Esophagus squamous epithelium (tissue), 5 donors: ENCODE measurements at places on chromosomes 12 and 14.

- DNase-seq, result no peak
These were observed 6.2 kb upstream of the ELK3 start for GRCh38 chr12:96187956-96188355.

GRCh38 chr12:2374092-2374906 lies 321.5 kb downstream of the CACNA1C start:
- DNase-seq, result no peak

DNA sequence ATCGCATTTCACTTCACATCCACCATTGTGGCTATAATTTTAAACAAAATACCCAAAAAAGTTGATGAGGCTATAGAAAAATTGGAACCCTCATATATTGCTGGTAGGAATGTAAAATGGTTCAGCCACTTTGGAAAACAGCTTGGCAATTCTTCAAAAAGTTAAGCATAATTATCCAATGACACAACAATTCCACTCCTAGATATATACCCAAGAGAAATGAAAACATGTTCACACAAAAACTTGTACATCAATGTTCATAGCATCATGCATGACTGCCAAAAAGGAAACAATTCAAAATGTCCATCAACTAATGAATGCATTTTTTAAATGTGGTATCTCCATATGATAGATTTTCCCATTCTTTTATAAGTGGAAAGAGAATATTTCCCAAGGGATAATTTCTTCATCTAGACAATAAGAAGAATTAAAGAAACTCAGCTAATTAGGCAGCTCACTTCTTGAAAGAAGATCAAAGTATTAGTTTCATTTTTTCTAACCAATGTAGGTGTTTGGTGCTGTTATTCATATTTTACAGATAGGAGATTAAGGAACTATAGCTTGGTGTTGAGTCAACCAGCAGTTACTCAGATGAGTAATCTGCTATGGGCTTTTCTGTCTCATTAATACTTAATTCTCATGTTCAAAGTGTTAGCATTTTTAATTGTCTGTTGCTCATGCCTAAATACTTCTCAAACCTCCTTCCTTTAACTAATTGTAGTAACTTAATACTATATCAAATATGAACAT lies 32.8 kb downstream of the YEATS4 start:
- no peak for DNase-seq

DNA sequence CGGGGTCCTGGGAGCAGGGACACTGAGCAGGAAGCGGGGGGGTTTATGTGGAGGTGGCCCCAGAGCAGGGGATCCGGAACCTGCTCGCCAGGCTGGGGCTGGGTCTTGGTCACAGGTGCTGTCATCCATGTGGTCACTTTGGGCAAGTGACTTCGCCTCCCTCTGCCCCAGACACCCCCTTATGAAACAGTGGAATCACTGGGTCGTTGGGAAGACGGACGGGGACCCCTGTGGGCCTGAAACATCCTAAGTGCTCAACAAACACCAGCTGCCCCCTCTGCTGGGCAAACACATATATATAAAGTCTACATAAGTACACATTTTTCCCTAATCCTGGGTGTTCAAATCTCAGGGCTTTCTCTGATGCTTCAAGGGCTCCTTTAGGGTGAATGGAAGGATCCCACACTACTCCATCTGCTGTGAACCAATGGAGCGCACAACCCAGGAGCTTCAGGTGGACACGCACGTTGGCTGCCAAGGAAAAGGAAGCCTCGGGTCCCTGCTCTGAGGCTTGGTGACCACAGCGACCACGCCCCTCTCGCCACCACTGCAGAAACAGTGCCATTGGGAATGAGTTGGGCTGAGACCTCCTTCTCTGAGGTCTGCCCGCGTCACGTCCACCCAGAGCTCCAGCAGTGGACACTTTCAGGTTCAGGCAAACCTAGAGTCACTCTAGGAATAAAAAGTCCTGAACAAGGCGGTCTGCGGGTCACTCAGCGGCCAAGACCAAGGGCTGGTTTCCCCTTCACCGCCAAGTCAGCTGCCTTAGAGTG lies 54.6 kb downstream of the CDC42BPB start:
- DNase-seq, result no peak

DNA sequence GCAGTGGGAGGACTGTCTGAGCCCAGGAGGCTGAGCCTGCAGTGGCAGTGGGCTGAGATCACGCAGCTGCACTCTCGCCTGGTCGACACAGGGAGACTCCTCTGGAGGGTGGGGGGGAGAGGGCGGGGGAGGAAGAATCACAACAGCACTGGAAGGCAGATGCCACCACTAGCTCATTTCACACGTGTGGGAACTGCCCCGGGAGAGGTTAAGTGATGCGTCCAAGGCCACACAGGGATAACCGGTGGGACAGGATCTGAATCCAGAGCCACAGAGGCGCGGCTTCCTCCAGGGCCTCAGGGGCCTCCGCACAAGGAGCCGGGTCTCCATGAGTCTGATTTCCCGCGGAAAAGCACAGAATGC lies 20.8 kb downstream of the STX2 start:
- no peak for DNase-seq

- DNase-seq, result no peak
These were observed 137.6 kb downstream of the GRIN2B start for GRCh38 chr12:13843841-13844240.

GRCh38 chr14:63857466-63858030 lies 4.7 kb downstream of the SYNE2 start:
- no peak for DNase-seq

DNA sequence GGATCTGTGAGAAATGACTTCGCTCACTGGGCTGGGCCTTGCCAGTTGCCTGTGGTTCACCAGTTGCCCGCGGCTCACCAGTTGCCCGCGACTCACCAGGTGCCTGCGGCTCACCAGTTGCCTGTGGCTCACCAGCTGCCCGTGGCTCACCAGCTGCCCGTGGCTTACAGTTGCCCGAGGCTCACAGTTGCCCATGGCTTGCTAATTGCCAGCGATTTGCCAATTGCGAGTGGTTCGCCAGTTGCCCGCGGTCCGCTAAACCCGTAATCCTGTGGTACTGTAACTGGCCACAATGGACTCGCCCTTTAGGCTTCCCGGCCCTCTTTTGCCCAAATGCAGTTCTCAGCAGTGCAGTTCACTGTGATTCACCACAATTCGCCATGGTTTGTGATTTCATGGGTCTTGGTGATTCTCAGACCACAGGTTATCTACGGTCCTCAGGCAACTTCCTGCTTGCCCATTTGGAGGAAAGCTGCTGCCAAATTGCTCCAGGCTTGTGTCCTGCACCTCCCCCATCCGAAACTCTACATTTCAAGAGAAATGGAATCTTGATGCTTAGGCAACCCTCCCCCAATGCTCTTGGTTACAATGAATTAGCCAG lies 15.0 kb upstream of the MEG3 start:
- DNase-seq, result no peak

DNA sequence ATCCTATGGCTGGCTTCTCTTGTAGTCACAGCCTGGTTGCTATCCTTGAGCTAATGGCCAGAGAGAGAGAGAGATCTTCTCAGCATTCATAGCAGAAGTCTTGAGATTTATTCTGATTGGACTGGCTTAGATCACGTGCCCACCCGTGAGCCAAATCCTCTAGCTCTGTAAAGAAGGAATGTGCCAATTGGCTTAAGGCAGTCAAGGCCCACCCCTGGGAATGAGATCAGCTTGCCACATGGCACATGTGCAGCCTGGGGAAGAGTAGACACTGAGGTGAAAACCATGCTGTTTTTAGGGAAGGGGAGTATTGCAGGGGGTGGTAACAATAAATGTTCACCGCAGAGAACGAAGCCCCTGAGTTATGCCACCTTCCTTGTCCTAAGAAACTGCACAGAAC lies 36.3 kb downstream of the PLEKHG7 start:
- DNase-seq, result no peak

DNA sequence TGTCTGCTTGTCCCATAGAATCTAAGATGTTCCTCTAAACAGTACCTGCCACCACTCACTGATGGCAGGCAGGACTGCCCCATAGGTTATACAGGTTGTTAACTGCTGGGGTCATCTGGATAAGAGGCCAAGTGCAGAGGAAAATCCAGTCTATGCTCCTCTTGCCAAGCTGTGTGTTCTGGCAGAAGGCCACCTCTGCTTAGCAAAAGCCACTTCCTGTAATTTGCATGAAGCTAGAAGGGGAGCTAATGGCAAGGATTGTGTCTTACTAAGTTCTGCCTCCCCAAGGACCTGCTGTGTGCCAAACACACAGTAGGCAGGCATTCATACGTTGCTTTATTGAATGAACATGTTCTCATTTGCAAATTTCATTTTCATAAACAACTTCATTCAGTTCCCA lies 445.4 kb downstream of the BCL11B start:
- DNase-seq, result no peak

DNA sequence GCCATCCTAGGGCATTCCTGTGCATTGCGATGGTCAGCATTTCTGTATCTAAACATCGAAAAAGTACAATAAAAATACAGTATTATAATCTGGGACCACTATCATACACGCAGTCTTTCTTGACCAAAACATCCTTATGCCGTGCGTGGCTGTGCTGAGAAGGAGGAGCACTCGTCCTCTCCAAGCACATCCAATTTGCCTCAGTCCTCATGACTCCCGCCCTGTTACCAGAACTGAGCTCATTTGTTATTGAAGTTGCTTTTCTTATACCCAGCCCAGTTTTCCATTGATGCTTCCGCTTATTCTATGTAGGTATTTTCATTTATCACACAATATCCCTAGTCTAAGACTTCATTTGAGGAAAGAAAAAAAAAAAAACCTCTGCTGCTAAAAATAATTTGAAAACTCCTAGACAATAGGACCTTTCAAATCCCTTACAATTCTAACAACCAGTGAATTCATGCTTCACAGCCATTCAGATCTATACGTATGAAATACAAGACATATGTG lies 236.9 kb upstream of the PLEKHG7 start:
- no peak for DNase-seq

DNA sequence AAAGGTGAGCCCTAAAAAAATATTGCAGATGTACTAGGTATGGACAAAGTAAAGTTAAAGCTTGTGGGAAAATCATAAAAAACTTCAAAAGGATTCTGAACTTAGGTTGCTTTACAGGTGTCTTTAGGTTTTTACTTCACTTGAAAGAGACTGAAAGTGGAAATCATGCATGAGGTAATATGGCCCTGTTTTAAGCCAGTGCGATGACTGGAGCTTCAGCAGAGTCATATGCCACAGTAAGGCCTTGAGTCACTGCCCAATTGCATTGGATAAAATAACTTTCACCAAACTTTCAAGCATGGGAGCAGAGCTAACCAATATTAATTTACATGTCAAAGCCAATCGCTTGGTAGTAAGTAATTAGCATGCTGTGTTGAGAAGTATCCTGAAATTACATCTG lies 63.9 kb upstream of the TMEM260 start:
- no peak for DNase-seq

DNA sequence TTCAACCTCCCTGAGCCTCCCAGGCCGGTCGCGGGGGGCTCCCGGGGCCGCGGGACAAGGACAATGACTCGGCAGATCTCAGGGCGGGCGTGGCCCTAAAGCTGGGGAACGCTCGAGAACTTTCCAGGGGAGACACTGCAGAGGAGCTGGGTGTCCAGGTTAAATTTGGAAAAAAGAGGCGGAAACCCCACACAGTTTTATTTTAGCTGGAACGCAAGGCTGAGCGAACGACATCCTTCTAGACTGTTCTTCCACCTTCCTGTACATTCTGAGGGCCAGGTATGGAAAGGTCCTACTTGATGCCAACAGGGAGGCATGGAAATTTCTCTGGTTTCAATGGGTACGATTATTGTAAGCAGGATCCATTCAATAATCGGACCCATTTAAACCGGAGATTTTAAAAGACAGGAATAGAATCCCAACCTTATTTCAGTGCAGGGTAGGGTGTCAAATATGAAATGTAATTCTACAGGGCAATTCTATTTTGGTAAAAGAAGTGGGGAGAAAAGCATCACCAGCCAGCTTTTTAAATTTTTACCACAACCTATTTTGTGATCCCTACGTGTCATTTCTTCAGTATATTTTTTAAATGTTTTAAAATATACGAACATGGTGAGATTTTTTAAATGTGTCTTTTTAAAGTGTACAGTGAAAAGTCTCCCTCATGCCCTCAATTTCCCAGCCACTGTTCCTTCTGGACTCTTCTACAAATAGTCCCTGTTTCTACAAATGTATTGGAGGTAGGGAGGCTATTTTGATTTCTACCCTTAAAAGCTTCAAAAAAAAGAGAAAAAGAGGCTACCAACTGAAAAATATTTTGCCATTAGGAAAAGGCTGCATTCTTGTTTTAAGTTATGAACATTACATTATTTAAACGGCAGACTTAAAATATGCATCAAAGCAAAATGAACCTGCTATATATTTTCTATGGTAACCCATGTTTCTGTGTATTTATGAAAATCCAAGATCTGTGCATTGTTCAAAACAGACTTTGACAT lies 1.1 kb upstream of the UBC start:
- no peak for DNase-seq

DNA sequence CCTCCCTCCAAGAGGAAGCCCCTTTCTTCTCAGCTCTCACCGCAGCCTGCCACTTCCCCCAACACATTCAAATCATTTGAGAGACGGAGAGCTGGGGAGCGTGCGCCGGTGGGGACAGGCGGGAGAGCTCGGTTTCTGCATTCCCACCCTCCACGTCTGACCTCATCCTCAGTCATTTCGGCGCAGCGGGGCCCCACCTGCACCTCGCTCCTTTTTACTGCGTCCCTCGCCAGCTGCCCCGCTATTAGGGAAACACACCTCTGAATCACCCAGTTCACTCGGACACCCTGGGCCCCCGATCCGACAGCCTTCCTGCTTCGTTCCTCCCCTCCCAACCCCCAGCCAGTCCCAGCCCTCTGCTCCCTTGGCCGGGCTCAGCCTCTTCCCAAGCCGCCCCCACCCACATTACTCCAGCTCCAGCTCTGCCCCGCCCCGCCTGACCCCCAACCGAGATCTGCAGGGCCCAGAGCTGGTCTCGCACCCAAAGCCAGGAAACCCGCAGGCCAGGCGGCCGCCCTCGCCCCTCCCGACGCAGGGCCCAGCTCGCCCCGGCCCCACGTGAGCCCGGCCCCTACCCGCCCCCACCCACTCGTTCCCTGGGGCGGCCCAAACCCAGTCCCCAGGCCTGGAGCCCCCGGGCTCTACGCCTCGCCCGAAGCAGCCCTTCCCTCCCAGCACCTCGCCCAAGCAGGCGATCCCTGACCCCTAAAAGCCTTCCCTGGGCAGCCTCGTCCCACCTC lies 783 bp downstream of the CORO1C start:
- no peak for DNase-seq

DNA sequence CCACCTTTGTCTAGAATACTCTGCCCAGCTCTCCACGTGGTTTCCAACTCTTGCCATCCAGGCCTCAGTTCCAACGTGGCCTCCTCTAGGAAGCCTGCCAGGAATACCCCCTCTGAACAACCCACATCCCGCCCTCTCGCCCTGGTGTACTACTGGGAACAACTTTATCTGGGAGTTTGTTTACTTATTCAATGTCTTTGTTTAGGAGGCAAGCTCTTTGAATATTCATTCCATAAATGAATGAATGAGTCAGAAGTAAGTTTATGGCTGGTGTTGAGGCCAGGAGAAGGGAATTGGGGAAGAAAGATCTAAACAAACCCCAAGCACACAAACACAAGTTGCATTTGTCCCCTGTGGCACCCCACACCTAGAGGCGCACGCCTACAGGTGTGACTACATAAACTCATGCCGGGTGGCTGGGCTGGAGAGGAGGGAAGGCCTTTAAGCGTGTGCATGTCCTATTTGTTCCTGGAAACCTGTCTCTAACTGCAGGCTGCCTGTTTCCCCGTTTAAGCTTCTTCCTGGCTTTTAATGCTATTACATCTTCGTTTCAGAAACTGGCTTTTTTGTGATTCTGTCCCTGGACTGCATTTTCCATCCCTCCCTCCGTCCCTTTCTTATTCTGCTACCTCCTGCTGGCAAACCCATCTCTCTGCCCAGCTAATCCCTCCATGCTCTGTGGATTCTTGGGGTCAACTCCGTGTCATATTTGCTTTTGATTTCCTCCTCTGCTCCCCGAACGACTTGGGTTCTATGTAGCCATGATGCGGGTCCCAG lies 57.9 kb downstream of the FZD10 start:
- DNase-seq, result no peak
